ENCODE measurements at places on chromosomes 3 and 15.

DNA sequence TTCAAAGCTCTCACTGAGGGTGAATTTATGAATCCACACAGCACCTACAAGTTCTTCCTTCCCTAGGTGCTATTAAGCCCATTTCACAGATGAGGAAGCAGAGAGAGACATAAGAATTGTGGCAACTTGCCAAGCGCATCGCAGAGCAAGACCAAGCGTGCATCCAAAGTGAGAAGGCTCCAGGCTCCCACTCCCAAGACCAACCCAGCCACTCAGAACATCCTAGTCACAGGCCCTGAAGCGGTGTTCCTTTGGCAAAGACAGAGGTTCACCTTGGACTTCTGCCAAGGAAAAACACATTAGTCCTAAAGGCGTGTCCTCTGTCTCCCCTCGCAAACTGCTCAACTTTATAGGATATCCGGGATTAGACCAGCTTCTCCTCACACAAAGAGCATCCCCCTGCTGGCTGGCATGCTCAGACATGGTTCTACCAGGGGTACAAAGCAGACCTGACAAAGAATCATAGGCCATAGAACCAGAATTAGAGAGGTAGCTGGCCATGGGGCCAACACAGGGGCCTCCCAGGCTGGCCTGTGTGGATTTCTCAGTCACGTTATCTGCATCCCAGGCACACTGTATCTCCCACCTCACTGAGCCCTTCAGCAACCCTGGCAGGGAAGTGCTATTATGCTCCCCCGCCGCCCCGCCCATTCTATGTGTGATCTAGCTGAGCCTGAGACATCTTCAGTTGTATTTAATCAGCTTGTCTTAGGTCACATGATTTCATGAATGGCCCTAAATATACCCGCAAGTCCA, 160.2 kb downstream of the FOXP1 start:
- peak; percentile 67 for DNase-seq

DNA sequence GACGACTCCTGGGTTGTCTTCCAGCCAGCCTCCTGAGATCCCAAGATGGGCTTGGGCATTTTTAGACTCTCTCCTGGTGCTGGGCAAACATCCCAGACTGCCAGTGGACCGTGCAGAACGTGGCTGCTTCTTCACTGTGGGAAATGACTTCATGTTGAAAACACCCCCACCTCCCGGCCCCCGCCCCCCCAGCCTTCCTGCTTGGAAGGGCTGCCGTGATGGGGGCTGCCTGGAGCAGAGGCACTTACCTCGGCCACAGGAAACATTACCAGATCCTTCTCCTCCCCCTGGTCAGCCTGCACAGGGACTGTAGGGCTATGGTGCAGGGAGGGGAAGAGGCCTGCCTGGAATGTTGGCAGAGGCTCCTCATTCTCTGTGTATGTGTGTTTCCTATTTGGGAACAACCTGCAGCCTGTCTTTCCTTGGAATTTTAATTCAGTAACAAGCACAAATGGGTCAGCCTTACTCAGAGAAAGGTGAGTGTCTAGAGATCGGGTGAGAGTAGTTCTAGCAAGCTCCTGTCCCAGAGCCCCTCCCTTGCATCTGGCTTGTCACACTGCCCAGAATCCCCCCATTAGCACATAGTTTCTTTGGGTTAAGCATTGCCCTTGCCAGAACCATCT, 90.8 kb downstream of the ANP32A start:
- DNase-seq, result peak; percentile 63

GRCh38 chr3:102026656-102027055, 177.3 kb downstream of the NFKBIZ start:
- no peak for DNase-seq

- peak; percentile 28 for DNase-seq
Measured at GRCh38 chr3:193960487-193961274, 175.3 kb upstream of the HES1 start.

DNA sequence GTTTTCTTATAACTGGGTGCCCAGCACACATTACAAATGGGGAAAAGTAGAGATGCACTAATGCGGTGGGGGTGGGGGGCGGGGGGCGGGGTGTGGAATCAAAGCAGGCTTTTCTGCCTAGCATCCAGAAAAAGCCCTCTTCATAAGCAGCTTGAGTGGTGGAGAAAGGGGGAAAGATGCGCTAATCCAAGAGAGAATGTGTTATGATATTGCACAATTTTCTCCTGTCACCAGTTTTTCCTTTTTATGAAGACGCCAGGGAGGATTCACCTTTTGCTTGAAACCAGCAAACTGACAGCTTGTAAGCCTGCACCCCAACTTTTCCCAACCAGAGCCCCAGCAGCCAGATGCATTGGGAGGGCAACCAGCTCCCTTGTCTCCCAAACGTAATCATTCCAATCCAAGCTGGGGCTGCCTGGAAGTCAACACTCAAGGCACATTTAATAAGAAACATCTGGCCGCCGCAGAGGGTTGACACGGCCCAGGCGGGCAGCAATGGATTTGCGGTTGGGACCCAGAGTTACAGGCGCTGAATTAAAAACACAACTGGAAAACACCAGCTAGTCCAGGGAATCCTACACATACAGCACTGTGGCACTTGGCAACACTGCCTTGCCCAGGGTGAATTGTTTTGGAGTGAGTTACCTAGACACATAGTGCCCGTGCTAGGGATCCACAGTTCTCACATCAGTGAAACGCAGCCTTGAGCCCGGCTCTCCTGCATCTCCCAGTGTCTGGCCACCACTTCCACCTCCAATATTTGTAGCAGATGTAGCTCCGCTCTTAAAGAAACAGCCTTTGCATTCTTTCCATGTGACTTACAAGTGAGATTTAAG, 218.5 kb upstream of the PRICKLE2 start:
- peak; percentile 87 for DNase-seq

GRCh38 chr3:59142556-59142955, 92.7 kb upstream of the CFAP20DC start:
- no peak for DNase-seq

GRCh38 chr3:112074616-112075497, 11.3 kb upstream of the C3orf52 start:
- peak; percentile 85 for DNase-seq

GRCh38 chr3:170098753-170099152, 61.0 kb downstream of the GPR160 start:
- no peak for DNase-seq

DNA sequence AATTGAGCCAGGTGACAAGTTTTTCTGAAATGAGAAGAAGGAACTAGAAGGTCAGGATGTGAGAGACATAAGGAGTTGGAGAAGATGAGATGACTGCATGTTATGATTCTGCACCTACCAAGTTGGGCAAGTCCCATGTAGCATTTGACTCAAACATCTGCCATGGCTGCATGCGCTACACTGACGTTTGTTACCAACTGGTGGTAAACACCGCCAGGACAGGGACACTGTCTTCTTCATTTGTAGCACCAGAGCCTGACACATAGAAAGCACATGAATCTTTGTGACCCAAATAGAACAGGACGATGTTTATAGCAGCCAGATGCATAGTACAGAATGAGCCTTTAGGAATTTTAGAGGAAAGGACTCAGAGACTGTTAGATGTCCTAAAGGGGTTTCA, 236.7 kb downstream of the MYRIP start:
- no peak for DNase-seq

DNA sequence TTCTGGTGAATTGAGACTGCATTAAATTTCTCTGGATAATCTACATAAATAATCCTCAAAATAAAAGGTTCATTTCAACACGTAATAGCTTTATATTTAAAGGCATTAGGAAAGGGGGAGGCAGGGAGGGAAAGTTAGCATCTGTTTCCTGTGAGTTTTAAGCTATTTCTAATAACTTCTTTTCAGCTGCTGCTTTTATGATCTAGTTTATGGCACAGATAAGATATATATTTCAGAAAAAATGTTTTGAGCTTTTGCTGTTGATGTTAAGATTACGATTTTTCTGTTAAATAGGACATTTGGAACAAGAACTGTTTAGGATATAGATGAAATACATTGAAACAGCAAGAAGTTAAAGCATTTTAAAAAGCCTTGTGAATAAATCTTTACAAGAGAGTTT, 30.0 kb downstream of the UBE2E1 start:
- DNase-seq, result no peak

- no peak for DNase-seq
Measured at GRCh38 chr3:69445024-69445423, 59.1 kb upstream of the FRMD4B start.

GRCh38 chr3:15064299-15064834, 748 bp downstream of the MRPS25 start:
- peak; percentile 18 for DNase-seq

GRCh38 chr3:35954413-35954812, 315.1 kb downstream of the ARPP21 start:
- no peak for DNase-seq

DNA sequence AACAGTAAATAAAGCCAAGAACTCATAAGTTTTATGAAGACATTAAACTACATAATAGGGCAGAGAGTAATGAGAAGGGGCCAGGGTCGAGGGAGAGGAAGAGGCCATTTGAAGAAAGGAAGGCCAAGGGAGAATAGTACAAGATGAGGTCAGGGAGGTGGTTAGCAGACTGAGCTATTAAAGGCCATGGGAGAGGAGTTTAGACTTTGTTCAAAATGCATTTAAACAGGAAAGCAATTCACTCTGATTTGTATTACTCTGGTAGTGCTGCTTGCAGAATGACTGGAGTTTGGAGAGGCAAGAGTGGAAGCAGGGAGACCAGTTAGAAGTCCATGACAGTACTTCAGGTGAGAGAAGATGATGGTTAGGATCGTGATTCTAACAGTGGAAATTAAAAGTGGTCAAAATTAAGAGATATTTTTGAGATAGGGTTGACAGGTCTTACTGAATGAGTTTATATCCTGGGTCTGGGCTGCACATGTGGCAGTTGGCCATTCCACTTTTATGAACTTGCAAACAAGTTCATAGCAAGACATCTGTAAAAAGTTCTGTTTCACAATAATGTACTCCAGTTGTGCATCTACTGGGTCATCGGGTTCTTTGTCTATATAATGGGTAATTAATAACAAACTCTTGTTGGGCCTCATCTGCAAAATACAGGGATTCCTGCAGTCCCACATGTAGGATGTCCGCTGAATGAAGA, 16.3 kb downstream of the PPP2R3A start:
- no peak for DNase-seq

GRCh38 chr3:59443618-59444293, 393.9 kb upstream of the CFAP20DC start:
- no peak for DNase-seq

- no peak for DNase-seq
Measured at GRCh38 chr3:118480101-118480860, 554.4 kb downstream of the IGSF11 start.

- no peak for DNase-seq
Measured at GRCh38 chr3:62211675-62212429, 161.5 kb downstream of the FEZF2 start.

- DNase-seq, result no peak
Measured at GRCh38 chr3:32113566-32113965, 7.1 kb downstream of the GPD1L start.

- DNase-seq, result no peak
Measured at GRCh38 chr15:71760852-71761251, 49.5 kb upstream of the NR2E3 start.

DNA sequence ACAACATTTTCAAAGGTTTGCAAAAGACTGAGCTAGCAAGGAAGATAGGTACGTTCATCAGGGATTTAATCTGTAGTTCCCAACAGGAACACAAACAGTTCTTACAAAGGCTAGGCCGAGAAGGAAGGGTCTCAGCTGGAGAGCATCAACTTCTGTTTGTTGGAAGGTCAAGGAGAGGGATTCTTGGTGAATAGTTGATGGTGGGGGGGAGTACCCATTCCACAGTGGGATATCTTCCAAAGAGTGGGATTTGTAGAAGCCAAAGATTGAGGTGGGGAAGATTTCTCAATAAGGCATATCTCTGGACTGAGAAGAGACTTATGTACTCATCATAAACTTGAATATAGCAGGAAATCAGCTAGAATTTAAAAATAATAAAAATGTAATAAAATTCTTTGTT, 231.8 kb downstream of the CHST2 start:
- DNase-seq, result no peak

- DNase-seq, result no peak
Measured at GRCh38 chr3:61132062-61132461, 119.2 kb downstream of the FHIT start.

DNA sequence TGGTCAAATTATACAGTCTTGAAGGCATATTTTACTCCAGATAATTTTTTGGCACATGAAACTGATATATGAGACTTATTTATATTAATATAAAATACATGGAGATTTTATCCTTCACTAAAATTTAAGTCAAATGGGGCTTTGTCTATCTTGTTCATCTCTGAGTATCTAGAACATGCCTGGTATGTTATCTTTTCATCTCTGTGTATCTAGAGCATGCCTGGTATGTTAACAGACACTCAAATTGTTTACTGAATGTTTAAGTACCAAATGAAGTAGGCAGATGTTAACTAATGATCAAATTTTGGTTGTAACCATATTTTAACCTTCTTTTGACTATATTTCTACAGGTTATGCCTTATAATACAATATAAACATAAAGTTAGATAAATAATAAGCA, 7.7 kb downstream of the GTF2A2 start:
- DNase-seq, result no peak

GRCh38 chr3:126965526-126966080, 17.3 kb upstream of the PLXNA1 start:
- no peak for DNase-seq

- no peak for DNase-seq
Measured at GRCh38 chr3:193387596-193387995, 9.0 kb upstream of the ATP13A5 start.

- no peak for DNase-seq
Measured at GRCh38 chr15:58532126-58532525, 100.3 kb downstream of the LIPC start.

GRCh38 chr15:34609102-34610057, 25.9 kb upstream of the GOLGA8B start:
- DNase-seq, result no peak

- no peak for DNase-seq
Measured at GRCh38 chr15:99232740-99233139, 16.6 kb downstream of the TTC23 start.

DNA sequence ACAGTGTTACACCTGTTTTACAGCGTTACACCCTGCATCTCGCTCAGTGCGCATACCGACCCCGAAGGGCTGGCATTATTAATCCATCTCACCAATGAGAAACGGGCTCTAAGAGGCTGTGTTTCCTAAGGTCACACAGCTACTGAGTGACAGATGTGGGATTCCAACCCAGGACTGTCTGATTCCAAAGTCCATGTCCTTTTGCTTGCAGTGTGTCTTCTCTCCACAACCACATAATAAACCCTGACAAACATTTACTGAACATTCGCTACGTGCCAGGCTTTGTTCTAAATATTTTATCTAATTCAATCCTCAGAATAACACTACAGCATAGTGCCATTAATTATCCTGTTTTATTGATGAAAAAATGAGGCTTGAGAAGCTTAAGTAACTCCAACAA, 79.1 kb downstream of the RAB11A start:
- DNase-seq, result no peak

- DNase-seq, result no peak
Measured at GRCh38 chr3:39315420-39315819, 14.1 kb upstream of the CCR8 start.

DNA sequence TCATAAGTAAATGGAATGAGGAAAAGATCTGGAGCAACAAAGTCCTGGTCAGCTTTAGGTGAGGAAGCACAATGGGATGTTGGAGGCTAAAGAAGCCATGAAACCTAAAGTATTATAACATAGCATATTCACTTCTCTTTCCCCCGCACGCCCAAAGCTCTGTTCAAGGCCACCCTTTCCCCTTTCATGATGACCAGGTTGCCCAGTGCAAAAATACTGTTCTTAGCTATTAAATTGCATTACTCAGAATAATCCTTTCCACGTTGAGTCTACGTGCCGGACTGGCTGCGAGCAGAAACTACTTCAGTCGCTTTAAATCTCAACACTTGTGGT, 589 bp upstream of the MAPKBP1 start:
- DNase-seq, result no peak
